GOT3 (cell line): ENCODE measurements at places on chromosomes 12 and 14.
A peak's percentile ranks its signal among the peaks of the same experiment; 100 is the strongest.

DNA sequence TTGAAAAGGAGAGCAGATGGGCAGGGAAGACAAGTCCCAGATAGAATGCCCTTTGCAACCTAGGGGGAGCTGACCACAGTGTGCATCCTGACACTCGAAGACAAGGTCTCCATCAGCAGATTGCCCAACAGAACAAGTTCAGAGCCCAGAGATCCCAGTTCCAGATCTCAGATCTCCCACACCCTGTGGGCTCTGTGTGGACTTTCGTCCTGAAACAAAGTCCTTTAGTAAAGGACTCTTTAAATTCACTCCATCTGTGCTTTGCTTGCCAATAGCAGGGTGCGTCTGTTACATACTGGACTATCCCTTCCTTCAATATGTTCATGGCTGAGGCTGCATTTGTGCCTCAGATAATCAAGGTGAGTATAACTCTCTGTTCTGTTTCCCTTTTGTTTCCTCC, 8.7 kb upstream of the C1RL start:
- DNase-seq = no peak

- no peak for DNase-seq
Observed at GRCh38 chr14:81655423-81656314, 122.0 kb upstream of the SEL1L start.

DNA sequence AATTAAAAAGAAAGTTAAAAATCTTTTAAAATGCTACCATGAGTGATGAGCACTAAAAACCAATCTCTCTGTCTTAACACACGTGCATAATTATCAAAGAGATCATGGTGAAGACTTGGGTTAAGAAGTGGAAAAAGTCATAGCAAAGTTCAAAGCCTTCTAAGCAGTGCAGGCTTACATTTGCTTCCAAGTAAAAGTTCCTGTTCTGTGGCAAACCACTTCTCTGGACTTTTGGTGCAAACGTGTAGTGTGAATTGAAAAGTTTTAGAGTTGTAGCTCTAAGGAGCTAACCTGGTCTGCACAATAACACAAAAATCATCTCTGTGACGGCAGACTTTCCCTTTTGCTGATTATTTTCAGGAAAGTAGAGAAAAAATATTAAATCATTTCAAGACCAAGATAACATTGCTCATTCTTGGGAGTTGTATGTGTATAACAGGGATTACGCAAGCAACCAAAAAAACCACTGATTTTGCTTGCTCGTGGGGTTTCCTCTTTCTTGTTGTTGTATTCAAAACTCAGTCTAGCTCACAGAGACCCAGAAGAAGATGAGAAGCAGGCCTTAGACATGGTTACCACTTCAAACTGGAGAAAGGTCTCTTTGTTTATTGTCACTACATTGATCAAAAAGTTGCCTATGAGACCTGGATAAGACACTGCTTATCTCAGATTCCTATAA, 2.3 kb upstream of the GLIPR1 start:
- no peak for DNase-seq

DNA sequence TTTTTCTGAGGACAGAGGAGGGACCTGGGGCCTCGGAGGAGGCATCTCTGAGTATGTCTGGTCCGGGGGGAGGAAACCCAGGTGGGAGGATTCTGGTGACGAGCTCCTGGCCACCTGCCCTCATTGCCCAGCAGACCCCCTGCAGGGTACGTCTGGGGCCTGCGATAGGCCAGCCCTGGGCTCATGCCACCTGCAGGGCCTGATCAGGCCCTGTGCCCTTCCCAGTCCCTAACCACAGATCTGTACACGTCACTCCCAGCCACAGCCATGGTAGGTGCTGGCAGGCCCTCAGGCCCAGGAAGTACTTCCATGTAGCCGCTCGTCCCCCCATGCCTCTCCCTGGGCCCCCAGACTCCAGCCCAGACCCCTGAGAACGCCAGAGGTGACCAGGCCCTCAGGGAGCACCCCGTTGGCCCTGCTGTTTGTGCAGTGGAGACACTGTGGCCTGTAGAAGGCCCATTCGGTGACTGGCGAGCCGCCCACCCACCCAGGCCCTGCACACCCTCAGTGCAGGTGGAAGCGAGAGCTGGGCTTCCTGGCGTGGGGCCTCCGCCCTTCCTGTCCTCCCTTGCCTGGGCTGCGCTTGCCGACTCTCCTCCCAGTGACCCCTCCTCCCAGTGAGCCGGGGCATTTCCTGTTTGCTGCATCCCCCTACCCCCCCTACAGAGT, 5.7 kb downstream of the INF2 start:
- DNase-seq = no peak

DNA sequence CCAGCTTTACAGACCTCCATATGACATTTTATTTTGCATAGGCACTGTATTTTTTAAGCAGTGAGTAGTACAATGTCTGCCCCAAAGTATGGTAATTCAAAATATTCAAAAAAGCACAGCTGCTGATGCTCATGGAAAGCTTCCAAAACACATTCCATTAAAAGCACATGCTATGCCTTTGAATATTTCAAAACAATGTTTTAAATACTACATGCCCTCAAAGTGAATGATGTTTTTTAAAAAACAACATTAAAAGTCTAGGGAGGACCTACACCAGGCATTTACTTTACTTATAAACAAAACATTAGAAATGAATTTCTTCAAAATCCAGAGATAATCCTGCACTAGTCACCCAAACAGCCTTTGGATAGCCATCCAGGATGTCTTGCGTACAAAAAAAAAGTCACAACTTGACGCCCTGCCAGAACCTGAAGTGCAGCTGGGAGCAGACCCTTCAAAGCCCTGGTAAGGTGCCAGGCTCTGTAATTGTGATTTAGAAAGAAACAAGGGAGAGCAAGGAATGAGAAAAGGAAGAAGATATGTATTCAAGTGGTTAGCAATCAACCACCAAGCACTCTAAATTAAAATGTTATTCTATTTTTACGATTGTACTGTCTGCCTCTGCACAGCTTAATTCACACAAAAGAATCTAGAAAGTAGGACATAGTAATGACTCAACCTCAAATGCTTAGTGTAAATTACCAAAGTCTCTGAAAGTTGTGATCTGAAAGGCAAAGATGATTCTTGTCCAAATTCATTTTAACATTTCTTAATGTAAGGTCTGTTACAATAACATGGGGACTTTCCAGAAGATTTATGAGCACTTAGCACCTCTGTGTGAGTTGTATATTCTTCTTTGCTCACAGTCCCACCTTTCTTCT, 31.9 kb downstream of the CEP83 start:
- DNase-seq = no peak

DNA sequence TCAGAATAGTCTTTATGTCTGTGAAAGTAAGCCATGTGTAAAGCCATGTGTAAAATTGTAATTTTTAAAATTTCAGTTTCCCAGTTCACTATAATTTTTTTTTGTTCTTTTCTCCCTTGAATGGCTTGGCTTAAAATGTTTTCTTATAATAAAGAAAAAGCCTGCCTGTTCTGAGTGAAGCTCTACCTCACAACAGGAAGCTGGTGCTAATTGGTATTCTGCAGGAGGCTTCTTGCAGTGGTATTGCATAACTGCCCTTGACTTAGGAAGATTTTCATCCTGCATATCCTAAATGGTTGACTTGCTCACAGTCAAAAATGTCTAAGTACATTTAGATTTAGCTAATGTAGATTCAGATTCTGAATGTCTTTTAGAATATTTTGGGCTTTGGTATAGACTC, 49.5 kb downstream of the ATP2A2 start:
- no peak for DNase-seq

DNA sequence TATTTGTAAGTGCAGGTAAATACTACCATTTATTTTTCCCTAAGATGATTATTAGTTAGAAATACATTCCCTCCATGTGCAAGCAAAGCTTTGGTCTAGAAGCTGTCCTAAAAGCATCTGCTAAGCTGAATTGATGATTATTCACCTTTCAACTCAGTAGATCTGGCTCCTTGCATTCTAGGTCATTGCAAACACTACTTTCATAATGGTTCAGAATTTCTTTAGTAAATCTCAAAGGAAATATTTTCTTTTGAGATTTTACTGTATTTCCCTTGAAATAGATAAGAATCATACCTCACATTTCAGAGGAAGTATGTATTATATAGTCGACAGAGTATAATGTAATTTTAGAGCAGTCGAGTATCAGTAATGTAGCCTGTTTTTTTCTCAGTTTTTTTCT, 2.4 kb downstream of the ETNK1 start:
- DNase-seq = no peak

DNA sequence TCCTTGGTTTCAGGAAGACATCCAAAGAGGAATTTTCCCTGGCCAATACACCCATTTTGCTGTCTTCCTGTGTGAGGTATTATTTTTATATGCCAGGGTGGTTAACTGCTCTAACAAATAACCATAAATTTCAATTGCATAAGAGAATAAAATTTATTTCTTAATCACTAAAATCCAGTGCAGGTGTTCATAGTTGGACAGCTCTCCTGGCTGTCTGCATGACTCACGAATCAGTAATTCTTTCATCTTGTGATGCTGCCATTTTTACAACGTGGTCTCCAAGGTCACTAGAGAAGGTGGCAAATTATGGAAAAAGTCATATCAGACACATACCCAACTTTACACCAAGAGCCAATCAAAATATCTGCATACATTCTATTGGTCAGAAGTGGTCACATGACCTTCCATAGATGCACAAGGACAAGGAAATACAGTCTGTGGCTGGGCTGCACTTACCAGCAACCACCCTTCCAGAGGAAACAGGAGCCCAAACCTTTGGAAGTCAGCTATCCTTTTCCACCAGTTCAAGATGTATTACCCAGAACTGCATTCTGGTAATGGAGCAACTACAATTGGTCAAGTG, 193.5 kb upstream of the PLEKHG7 start:
- DNase-seq = no peak

DNA sequence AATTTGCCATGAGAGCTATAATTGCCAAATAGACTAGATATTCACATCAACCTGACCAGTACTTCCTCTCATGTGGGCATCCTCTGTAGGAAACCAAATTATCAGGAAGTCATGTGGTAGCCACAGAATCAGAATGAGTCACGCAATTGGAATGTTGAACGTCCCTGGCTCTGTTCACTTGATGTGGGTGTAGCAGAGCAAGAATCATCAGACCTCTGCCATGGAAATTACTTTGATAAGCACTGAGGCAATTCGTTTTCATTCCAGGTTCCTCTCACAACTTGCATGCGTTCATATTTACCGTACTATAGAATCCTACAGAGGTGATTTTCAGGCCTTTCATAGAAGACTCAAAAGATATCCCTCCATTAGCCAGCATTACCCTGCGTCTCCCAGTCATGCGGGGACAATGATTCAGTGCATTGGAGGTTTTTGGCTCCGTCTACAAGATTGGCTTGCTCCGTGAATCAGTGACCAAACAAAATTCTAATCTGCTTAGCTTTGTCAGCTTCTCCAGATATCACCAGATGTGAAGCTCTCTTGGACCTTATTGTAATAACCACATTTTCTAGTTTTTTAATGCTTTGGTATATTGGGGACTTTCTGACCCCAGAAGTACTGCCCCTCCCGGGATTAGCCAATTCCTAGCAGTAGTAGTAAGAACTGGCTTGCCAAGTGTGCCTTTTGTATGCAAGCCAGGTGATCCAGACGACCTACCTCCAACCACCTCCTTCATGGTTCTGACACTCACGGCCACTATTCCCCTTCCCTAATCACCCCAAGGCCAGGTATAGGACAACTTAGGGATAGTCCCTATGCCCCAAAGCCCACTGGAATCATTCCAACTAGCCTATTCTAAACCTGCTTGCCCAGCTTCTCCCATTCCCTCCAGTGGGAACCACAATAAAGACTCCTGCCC, 133.4 kb downstream of the KICS2 start:
- DNase-seq = peak; percentile 99

DNA sequence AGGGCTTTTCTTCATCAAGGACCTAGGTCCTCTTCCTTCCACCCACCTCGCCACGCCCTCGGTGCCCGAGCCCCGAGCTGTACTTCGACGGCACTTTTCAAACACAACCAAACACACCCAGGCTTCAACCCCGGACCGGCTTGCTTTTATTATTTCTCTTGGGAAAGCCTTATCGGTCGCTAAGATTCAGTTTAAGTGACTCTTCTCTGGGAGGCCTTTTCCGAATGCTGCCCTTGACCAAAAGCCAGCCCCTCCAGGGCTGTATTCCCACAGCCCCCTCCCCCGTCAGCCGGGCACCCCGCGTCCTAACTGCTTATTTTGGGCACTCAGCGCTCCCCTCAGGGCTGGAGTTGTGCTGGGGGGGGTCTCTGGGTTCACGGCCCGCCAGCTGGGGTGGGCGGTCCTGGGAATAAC, 644 bp upstream of the PPP4R4 start:
- no peak for DNase-seq

DNA sequence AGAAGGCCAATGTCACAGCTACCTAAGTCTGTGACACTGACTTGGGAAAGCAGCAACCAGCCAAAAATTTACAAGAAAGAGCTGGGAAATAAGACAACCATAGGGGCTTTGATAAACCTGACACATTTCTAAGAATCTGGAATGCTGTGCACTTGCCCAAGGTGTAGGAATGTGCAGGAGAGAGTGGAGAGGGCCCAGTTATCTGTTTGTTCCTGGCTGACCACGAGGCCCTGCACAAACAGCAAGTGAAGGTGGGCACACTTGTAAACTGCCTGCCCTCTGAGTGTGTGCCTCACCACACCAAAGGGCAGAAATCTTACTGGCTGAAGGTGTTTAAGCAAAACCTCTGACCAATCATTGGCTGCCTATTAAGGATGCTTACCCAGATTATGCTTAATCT, 27.3 kb downstream of the DLK1 start:
- DNase-seq = no peak

DNA sequence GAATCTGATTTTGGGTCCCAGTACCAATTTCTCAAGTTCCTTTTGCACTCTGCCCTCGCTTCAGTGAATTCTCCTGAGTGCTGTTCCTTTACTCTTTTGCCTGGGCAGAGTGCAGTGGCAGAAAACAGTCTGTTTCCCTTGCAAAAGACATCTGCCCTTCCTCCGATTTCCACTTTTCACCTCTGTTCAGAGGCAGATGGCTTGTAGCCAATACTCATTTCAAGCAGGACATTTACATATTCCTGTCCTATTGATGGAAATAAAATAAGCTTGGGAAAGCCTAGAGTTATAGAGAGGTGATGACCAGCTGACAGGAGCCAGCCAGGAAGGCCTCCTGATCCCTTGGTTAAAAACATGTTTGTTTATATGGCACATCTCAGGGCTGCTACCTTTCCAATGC, 111.0 kb downstream of the SLC8A3 start:
- no peak for DNase-seq

DNA sequence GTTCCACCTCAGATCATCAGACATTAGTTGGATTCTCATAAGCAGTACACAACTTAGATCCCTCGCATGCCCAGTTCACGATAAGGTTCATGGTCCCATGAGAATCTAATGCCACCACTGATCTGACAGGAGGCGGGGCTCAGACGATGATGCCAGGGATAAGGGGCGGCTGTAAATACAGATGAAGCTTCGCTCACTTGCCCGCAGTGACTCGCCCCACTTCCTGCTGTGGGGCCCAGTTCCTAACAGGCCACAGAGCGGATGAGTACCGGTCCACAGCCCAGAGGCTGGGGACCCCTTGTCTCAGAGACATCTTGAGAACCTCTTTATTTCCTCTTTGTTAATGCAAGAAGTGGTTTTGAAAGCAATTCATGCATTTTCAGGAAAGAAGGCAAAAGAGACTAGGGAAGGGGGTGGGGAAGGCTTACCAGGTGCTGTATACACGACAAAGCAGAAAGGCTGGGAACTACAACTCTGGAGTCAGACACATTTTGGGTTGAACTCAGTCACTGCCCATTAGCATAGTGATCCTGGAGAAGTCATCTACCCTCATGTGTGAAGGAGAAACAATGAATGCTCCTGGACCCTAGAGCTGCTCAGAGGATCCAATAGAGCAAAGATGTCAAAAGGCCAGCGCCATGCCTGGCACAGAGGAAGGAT, 68.7 kb downstream of the EID3 start:
- DNase-seq = no peak
